ENCODE measurements at places on chromosomes 7 and 10.

GRCh38 chr7:105277341-105277740, 111.4 kb downstream of the SRPK2 start:
- DNase-seq = no peak

- DNase-seq = no peak
Observed at GRCh38 chr7:14834456-14834855, 68.1 kb downstream of the DGKB start.

DNA sequence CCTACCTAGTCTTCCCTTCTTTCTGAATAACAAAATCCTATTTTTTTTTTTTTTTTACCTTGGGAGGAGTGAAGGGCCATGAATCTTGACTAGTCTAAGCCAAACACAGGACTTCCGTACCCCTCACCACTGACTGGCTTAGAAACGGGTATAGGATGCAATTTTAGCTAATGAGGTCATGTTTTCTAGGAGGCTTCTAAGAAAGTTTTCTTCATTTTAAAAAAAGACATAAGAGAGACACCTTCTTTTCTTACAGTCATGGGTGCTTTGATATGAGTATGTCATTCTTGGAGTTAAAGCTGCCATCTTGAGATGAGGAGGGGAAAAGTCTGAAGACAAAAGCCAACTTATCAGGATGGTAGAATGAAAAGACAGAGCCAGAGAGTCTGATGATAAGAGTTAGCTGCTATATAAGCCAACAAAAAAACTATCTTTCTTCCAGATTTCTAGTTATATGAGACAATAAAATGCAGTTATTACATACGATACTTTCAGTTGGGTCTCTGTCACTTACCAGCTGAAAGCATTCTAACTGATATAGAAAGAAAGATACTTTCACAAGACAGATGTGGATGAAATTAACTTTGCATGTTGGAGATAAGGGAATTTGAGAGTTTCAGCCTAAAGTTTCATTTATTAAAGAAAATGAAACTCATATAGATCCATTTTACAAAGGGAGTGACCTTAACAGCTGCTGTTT, 34.0 kb downstream of the ZNF438 start:
- no peak for DNase-seq

DNA sequence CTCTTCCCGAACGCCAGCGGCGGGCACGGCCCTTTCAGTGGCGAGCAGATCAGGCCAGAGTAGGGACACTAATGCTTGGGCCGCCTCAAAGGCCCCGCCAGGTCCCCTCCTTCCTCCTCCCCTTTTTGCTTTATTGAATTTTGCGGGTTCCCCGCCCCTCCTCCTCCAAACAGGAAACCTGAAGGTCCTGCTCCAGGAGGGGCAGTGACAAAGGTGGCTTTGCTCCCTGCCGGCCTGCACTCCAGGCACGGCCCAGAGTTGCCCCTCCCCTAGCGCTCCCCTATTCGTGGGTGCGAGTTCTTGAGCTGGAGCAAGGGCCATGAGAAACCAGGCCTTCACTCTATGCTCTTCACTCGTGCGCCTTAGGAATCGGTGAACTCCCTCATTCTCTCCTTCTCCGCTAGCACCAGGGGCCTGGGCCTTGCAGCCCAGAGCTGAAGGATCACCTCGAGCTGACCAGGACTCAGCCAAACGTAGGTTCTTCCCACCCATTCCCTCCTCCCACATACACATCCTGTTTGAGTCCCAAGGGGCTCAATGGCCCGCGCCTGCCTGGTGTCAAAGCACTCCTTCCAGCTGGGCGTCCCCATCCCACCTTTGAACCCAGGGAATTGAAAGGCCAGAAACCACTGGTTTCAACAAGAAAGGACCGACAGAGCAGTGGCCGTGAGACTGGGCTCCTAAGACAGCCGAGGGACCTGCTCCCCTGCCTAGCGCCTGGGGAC, 619 bp upstream of the HOXA6 start:
- DNase-seq = no peak

DNA sequence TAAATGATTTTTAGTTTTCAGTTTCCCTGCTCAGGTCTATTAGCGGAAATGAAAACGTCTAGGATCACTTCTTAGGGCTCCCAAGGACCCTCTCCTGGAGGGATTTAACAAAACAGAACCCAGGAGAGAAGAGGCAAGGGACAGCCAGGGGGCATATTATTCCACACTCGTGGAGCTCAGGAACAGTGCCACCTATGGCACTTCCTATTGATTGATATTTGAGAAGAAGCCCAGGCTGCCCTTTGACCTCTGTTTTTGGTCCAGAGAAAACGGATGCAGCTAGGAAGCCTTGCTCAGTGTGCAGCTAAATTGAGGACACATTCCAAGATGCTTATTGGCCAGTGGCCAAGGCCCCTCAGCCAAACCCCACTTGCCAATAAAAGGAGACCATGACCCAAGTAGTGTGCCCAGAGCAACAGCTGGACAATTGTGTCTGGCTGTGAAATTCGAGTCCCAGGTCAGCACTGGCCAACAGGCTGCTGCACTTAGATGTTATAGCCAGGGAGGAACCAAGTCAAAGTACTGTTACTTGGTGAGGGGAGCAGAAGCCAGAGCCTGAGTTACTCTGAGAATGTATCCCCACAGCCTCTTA, 24.0 kb upstream of the GPNMB start:
- DNase-seq = no peak

DNA sequence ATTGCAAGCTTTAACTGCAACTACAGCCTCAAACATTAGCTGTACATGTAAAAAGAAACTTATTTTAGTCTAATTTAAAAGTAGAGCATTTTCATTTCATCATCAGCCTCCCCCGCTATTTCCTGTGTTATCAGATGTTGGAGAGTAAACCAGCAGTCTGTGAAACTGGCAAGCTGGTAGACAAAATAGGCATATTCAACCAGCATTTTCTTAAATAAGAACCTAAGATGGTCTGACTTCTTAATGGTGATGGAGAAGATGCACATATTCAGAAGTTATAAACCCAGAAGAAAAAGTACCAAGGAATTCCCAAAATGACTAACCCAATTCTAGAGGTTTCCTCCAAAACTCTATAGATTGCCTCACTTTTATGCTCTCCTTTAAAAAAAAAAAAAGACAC, 24.9 kb downstream of the PIK3AP1 start:
- DNase-seq = no peak

DNA sequence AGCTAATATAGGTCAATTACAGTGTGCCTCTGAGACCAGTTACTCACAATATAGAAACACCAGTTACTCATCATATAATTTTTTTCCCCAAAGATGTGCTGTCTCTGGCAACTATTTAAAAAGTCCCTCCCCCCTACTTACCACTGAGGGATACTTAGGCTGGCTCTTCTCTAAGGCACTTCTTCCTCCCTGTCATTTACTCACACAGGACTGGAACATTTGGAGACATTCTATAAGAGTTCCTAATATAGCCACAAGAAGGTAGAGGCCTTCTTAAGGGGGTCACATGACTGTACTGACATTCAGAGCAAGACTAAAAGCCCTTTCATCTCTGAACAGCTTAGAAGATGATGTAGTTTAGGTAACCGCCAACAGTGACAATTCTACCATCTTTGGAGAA, 44.4 kb upstream of the SLIT1 start:
- DNase-seq = no peak

- DNase-seq = no peak
Observed at GRCh38 chr7:25118048-25118753, 6.9 kb downstream of the CYCS start.

DNA sequence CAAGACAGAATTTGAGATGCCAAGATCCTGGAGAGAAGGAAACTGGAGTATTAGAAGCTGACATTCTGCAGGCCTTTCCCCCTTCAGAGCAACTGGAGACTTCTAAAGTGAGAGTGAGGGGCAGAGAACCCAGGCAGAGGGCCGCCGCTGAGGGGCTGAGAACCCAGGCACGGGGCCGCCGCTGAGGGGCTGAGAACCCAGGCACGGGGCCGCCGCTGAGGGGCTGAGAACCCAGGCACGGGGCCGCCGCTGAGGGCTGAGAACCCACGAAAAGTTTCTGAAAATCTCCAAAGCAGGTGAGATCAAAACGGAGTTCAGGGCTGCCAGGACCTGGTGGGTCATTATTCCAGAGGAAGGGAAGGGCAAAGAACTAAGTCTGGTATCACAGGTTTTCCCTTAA, 126.2 kb downstream of the DLG5 start:
- no peak for DNase-seq

Data from T47D (cell line).